Ammon's horn (tissue), 1 donor: ENCODE measurements at places on chromosomes 13 and 19.

GRCh38 chr13:28573595-28574373, 78.9 kb upstream of the FLT1 start:
- DNase-seq = no peak

- peak; percentile 74 for DNase-seq
These were observed at the start of gene FRY for GRCh38 chr13:32031025-32031814. Gene FRY (plus strand): TSS chr13:32031774. CDS start chr13:32031796, 22 bp downstream.

DNA sequence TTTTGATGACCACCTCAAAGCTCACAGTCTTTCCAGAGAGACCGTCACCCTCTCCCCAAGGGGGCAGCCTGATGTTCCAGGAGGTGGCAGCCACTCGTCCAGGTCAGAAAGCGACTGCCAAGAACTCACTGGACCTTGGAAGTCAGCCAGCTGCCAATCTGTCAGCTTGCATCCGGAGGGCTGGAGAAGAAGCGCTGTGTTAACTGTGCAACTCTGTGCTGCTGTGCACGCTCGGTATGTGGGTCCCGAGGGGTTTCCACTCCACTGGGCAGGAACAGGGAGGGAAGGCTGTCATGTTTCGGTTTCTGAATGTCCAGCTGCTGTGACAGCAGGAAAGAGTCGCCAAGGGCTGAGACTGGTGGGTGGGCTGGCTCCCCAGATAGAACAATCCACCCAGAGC, 89.2 kb downstream of the CACNA1A start:
- peak; percentile 20 for DNase-seq

GRCh38 chr19:49812997-49813861, at the start of gene FUZ:
Gene FUZ (minus strand): TSS chr19:49813292. CDS start chr19:49813106, 186 bp downstream.
- DNase-seq = peak; percentile 99

- DNase-seq = no peak
These were observed 309.2 kb downstream of the FGF9 start for GRCh38 chr13:21980049-21980448.

GRCh38 chr13:75978818-75979217, 342.7 kb downstream of the LMO7 start:
- DNase-seq = no peak

DNA sequence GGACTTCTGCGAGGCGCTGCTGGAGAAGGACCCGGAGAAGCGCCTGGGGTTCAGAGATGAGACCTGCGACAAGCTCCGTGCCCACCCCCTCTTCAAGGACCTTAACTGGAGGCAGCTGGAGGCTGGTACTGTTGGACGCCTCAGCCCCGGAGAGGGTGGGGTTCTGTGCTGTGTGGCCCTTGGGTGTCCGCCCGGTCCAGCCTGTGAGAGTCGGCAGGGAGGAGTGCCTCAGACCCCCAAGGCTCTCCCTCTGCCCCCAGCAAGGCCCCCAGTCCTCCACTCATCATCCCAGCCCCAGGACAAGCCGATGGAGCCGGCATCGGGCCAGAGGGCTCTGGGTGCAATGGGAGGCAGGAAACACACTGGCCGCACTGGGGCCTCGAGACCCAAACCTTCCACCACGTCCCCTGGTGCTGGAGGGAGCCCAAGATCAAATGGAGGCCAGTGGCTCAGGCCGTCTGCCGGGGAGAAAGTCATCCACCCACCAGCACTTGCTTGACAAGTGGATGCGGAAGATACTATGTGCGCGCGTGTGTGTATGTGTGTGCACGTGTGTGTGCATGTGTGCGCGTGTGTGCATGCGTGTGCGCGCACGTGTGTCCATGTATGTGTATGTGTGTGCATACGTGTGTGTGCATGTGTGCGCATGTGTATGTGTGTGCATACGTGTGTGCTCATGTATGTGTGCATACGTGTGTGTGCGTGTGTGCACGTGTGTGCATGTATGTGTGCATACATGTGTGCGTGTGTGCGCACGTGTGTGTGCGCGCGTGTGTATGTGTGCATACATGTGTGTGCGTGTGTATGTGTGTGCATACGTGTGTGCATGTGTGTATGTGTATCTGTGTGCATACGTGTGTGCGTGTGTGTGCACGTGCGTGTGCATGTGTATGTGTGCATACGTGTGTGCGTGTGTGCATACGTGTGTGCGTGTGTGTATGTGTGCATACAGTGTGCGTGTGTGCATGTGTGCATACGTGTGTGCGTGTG, 25.8 kb upstream of the TMEM255B start:
- DNase-seq = no peak

GRCh38 chr19:17304386-17305215, 1.1 kb upstream of the MRPL34 start:
- DNase-seq = no peak

DNA sequence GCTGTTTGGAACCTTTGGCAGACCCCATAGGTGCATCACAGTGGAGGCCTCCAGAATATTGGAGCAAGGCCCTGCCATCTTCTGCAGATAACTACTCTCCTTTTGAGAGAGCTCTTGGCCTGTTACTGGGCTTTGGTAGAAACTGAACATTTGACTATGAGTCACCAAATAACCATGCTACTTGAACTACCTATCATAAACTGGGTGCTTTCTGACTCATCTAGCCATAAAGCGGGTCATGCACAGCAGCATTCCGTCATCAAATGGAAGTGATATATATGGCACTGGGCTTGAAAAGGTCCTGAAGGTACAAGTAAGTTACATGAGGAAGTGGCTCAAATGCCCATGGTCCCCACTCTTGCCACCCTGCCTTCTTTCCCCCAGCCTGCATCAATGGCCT, 782.5 kb upstream of the SLITRK6 start:
- DNase-seq = no peak
